ENCODE measurements at places on chromosomes 12 and 14. TPM values are rescaled to one million over a fixed set of nuclear protein-coding genes. Genes with fewer than 3 reads are reported as not detected.

DNA sequence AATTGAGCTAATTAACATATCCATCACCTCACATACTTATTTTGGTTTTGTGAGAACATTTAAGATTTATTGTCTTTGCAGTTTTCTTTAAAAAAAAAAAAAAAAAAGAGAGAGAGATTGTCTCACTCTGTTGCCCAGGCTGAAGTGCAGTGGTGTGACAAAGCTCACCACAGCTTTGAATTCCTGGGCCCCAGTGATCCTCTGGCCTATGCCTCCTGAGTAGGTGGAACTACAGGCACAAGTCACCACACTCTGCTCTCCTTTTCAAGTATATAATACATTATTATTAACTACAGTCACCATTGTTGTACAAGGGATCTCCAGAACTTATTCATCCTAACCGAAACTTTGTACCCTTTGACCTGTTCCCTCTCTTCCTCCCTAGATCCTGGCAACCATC, 64.0 kb downstream of the NUMB start:
- peaks cover 58% of the 10 kb centered on the region for H3K4me1 ChIP-seq
- no peaks in the 10 kb centered on the region for H3K27me3 ChIP-seq
- peaks cover 12% of the 10 kb centered on the region for H3K36me3 ChIP-seq
- H3K4me3 ChIP-seq = no peak overlapping the region
- H3K27ac ChIP-seq = no peak overlapping the region

- H3K27ac ChIP-seq = peak overlapping the region; percentile 79
- no peak for DNase-seq
- H3K27me3 ChIP-seq = no peaks in the 10 kb centered on the region
- peaks cover 26% of the 10 kb centered on the region for H3K36me3 ChIP-seq
- H3K4me3 ChIP-seq = peak overlapping the region; percentile 66
Observed at GRCh38 chr12:112130441-112130998, 5.2 kb downstream of the TRAFD1 start.

DNA sequence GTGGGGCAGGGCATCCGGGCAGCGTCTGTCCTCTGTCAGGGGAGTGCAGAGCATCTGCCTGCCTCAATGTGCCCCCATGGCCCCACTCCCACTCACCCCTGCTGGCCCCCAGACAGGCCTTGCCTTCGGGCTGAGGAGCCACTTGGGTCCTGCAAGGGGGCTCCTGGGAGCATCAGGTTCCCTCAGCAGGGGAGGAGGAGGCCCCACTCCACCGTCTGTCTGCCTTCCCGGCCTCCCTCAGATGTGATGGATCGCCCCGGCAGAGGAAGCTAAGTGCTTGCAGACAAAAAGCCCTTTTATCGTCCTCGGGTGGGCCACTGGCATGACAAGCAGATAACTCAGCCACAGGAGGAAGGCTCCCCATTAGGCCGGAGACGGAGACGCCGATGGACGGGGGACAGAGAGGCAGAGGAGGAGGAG, 35.1 kb downstream of the NCOR2 start:
- no peaks in the 10 kb centered on the region for H3K27me3 ChIP-seq
- peaks cover 23% of the 10 kb centered on the region for H3K4me1 ChIP-seq
- no peak overlapping the region for H3K27ac ChIP-seq
- H3K4me3 ChIP-seq = no peak overlapping the region
- peaks cover 46% of the 10 kb centered on the region for H3K36me3 ChIP-seq
- no peak for DNase-seq

GRCh38 chr14:28784096-28785048, 17.8 kb downstream of the FOXG1 start:
- peaks cover 41% of the 10 kb centered on the region for H3K27me3 ChIP-seq
- H3K27ac ChIP-seq = no peak overlapping the region
- H3K4me3 ChIP-seq = peak overlapping the region; percentile 66
- no peaks in the 10 kb centered on the region for H3K36me3 ChIP-seq

GRCh38 chr12:103805655-103806360, 35.2 kb downstream of the NT5DC3 start:
- no peak for DNase-seq
- peaks cover 61% of the 10 kb centered on the region for H3K36me3 ChIP-seq
- H3K4me3 ChIP-seq = no peak overlapping the region
- H3K27ac ChIP-seq = no peak overlapping the region
- H3K4me1 ChIP-seq = no peaks in the 10 kb centered on the region

GPR137C gene
- 0.05 TPM for total RNA-seq

OR4L1 gene
- total RNA-seq = not detected

SPIC gene
- 0.37 TPM for total RNA-seq

CPNE6 gene
- total RNA-seq = 0.09 TPM

CD69 gene
- 26.7 TPM for total RNA-seq

Data from activated B cell treated with CpG ODN at 0.5 μM for 24 hours (primary cell).